ENCODE measurements at places on chromosomes 11 and 22.

- no peak for DNase-seq
Observed at GRCh38 chr11:65911682-65912568, 6.9 kb downstream of the C11orf68 start.

DNA sequence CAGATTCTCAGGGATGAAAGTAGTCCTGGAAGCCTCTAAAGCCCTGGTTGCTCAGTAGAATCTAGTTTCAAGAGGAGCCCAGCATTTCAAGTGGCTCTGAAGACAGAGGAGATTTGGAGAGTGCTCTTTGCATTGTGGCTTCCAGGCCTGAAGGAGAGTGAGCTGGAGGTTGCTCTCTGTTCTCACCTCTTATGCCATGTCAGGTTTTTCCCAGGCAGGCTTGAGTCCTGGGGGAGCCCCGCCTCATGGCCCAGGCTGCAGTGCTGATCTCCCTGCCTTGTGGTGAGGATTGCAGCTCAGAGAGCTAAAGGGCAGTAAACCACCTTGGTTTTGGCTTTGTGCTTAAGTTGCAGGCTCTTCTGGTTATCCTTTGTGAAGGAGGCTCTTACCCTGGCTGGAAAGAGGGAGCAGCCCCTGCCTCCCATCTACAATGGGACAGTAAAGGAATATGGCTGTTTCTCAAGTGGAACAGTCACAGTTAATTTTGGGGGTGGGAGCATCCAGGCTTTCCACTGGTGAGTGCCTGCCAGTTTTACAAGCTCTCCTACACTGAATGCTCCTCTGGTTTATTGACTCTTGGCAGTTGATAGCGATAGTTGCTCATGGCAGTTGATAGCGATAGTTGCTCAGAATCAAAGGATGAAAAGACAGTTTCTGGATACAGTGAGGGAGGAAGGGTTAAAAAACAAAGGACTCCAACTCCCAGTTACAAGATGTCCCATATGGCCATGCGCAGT lies 32.6 kb downstream of the RCOR2 start:
- no peak for DNase-seq

DNA sequence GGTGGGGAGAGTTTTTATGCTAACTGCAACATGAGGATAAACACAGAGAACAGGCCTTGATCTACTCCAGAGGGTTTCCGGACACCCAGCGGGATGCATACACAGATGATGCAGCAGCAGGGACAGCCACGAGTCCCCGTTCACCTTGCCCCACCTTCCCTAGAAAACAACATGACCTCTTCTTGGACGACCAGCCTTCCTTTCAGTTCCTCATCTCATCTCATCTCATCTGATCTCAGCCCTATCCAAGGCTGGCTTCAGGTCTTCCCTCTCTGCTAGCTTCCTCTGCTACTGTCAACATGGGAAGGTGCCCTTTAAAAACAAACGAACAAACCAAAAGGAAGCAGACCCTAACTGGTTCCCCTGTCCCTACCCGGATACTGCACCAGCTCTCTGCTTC lies 1356.2 kb downstream of the TBC1D22A start:
- no peak for DNase-seq

DNA sequence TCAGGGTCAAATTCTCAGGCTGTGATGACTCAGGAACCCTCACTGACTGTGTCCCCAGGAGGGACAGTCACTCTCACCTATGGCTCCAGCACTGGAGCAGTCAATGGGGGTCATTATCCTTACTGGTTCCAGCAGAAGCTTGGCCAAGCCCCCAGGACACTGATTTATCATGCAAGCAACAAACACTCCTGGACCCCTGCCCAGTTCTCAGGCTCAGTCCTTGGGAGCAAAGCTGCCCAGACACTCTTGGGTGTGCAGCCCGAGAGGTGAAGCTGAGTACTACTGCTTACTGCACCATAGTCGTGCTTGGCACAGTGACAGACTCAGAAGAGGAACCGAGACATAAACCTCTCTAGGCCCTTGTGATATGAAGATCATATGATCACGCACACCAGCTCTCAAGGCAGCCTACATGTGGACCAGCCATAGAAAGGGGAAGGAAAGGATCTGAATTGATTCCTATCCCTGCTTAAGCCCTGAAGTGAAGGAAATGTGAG lies 58.2 kb downstream of the ZNF280B start:
- no peak for DNase-seq

DNA sequence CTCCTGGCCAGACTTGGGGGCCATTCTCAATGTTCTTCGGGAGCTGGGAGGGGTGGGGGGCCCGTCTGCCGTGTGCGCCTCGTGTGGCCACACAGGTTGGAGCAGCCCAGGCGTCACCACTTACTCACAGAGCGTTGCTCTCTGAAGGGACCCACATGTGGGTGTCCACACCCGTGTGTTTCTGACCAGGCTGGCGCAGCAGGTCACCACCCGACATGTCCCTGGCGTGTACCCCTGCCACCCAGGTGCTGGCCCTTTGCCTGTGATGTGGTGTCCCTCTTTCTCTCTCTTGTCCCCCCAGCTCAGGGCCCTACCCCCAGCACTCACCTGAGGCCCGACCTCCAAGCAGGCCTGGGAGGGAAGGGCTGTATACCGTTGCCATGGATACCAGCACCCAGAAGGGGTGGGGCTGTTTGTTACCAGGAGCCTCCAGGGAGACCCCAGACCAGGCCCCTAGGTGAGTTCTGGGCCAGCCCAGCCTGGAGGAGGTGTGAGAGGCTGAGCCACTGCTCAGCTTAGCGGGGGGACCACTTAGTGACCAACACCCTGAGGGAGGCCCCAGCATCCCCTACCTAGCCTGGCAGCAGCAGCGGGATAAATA lies 1.4 kb downstream of the LMNTD2 start:
- DNase-seq: no peak

DNA sequence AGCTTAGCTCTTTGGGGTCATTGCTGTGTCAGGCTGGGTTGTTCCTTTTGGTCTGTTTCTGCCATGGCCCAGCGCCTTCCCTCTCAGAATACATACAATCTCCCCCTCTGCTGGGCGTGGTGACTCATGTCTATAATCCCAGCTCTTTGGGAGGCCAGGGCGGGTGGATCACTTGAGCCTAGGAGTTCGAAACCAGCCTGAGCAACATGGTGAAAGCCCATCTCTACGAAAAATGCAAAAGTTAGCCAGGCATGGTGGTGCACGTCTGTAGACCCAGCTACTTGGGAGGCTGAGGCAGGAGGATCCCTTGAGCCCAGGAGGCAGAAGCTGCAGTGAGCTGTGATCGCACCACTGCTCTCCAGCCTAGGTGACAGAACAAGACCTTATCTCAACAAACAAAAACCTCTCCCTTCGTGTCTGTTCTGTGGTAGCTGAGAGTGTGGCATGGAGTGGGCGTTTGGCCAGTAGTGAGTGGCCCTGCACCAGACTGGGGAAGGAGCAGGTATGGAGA lies 46.7 kb upstream of the RAB1B start:
- DNase-seq: no peak

GRCh38 chr11:103940551-103940950 lies 95.9 kb upstream of the DDI1 start:
- no peak for DNase-seq

GRCh38 chr11:75326439-75326810 lies 25.0 kb downstream of the ARRB1 start:
- peak; percentile 55 for DNase-seq

GRCh38 chr11:65559951-65560537 lies 1.9 kb upstream of the LTBP3 start:
- DNase-seq: no peak

DNA sequence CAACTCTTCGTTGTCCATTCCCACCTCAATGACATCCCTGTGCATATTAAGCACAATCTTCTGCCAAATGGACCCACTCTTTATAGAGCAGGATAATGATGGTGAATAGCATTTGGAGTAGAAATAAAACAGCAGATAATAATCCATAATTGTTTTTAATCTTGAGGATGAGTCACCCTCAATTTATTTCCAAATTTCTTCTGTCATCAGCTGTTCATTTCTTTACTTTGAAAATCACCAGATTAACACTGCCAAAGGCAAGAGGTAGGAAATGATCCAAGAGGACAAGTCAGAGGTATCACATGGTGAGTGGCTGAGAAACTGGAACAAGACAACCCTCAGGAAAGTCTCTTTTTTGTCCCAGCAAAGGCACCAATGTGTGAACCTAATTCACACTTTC lies 7.3 kb upstream of the AMBRA1 start:
- no peak for DNase-seq

DNA sequence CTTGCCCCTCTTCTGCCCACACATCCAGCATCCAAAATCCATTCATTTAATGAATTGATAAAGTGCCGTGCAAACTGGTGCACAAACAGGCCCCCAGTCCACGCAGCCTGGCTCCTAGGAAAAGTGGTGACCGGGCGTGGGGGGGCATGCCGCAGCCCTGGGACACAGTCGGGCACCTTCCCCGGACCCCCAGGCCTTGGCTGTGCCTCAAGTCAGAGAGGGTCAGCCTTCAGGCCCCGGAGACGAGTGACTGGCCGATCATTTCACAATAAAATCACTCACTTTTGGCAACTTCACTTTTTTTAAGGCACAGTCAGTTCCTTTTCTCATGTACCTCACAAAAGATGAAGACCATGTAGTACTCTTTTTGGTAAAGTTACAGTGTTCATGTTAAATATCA lies 8.0 kb downstream of the CDPF1 start:
- DNase-seq: no peak

DNA sequence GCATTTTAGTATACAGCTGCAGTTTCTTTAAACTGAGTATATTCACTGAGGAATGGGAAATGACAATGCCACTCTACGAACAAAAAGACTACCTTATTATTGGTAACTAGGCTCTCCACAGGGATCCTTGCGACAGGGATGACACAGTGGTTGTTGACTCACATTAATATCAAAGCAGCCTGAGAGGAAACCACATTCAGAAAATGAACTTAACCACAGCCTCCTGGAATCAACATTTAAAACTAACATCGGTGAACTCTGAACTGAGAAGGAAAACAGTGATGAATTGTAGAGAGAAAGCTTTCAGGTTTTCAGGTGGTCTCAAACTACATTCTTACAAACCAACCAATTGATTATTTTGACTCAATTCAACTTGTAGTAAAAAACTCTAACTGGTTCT lies 90.3 kb upstream of the MTMR2 start:
- peak; percentile 48 for DNase-seq

DNA sequence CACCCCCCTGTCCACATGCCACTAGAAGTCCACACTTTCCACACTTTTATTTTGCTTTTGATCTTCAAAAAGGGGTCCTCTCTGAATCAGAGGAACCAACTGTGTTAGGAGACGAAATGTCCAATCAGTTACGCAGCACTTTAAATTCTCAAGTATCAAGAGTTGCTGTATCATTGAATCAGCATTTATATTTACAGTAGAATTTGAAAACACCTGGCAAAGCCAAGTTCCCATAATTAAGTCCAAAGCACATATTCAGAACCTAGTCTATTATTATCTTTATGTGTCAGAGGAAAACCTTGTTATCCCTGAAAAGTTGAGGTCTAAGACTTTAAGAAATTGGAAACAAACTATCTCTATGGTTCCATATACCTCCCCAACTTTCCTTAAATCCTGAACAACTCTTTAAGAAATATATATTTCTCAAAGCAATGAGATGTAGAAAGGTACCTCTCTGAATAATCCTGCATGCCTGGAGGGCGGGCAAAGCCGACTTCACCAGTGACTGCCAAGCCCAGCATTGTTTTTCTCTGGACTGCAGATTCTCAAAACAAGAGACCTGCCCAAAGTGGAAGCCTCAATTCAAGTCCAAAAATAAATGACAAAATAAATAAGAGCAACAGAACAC lies 75.9 kb upstream of the ARFGAP3 start:
- DNase-seq: no peak

DNA sequence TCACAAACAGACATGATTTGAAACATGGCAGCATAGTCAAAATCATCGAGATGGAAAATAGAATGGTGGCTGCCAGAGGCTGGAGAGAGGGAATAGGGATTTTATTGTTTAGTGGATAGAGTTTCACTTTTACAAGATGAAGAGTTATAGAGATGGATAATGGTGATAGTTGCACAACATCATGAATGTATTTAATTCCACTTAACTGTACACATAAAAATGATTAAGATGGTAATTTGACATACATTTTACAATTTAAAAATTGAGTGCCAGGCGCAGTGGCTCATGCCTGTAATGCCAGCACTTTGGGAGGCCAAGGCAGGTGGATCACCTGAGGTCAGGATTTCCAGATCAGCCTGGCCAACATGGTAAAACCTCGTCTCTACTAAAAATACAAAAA lies 21.2 kb downstream of the TTC28 start:
- DNase-seq: no peak

DNA sequence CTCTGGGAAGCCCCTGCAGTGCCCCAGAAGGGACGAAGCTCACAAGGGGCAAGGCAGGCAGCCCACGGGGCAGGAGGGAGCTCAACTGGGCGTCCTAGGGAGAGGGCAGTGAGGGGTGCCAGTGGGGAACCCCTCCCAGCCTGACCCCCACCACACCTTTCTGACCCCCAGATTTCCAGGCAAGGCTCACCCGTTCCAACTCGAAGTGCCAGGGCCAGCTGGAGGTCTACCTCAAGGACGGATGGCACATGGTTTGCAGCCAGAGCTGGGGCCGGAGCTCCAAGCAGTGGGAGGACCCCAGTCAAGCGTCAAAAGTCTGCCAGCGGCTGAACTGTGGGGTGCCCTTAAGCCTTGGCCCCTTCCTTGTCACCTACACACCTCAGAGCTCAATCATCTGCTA lies 15.7 kb downstream of the CD5 start:
- DNase-seq: no peak

DNA sequence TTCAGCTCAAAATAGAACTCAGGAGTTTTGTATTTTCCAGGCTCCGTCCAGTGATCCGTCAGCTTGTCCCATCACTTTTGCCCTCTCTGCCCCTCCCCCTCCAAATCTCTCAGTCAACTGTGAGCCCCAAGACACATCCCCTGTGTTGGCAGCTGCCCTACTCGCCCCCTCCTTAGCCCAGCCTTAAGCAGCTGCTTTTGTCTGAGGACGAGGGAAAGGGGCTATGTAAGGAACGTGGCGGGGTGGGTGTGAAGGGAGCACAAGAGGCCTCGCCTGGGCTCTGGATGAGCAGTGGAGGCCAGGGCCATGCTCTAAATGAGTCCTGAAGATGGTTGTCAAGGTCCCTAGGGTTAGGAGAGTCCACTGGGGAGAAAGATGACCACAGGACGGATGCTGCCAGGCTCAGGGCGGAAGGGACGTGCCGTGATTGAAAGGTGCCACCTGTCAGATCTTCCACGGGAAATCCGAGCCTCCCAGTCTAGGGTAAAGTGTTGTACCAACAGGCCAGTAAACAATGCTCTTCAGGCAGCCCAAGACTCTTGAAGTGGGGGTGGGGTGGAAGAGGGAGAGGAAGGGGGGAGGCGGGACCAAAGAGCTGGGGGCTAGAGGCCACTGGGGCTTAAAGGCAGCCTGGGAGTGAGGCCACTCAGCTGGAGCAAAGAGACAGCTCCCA lies at the start of gene SMTNL1:
TSS of gene SMTNL1 (plus strand) at position 649 of the 673 bp plus-strand sequence. CDS start 5,048 bp downstream, outside the sequence.
- no peak for DNase-seq
